ENCODE measurements at places on chromosomes 2 and 18. TPM values are rescaled to one million over a fixed set of nuclear protein-coding genes. Genes with fewer than 3 reads are reported as not detected.

GLB1L gene
- 7.0 TPM for total RNA-seq

GNLY gene
- 1.7 TPM for total RNA-seq

TRABD2A gene
- total RNA-seq = 53.6 TPM

WNT6 gene
- not detected for total RNA-seq

COL4A3 gene
- total RNA-seq = under 0.01 TPM

CHRNA1 gene
- total RNA-seq = not detected

FAHD2B gene
- 3.9 TPM for total RNA-seq

CAVIN2 gene
- 49.5 TPM for total RNA-seq

SAG gene
- total RNA-seq = not detected

HMSD gene
- total RNA-seq = not detected

MPP4 gene
- total RNA-seq = not detected

TANC1 gene
- 53.2 TPM for total RNA-seq

AKAIN1 gene
- not detected for total RNA-seq

DPP4 gene
- 17.3 TPM for total RNA-seq

ATOH8 gene
- total RNA-seq = 35.5 TPM

LRATD1 gene
- total RNA-seq = 31.4 TPM

PKDCC gene
- 210 TPM for total RNA-seq

SULT1C4 gene
- 1.9 TPM for total RNA-seq

RND3 gene
- total RNA-seq = 40.8 TPM

KIF5C gene
- 2.2 TPM for total RNA-seq

RIT2 gene
- not detected for total RNA-seq

CTIF gene
- 116 TPM for total RNA-seq

COL6A3 gene
- total RNA-seq = 74.3 TPM

PCARE gene
- not detected for total RNA-seq

XDH gene
- total RNA-seq = 19.0 TPM

HOXD3 gene
- total RNA-seq = 7.9 TPM

KCNE4 gene
- total RNA-seq = 2.5 TPM

C2orf66 gene
- total RNA-seq = not detected

CPO gene
- total RNA-seq = 585 TPM

PLB1 gene
- total RNA-seq = 52.5 TPM
